Ovary (tissue), 10 donors: ENCODE measurements at places on chromosomes 6 and 20.

GRCh38 chr6:4319981-4320683 lies 184.8 kb upstream of the ECI2 start:
- DNase-seq: no peak

GRCh38 chr20:4299773-4300172 lies 284.4 kb upstream of the RNF24 start:
- no peak for DNase-seq

DNA sequence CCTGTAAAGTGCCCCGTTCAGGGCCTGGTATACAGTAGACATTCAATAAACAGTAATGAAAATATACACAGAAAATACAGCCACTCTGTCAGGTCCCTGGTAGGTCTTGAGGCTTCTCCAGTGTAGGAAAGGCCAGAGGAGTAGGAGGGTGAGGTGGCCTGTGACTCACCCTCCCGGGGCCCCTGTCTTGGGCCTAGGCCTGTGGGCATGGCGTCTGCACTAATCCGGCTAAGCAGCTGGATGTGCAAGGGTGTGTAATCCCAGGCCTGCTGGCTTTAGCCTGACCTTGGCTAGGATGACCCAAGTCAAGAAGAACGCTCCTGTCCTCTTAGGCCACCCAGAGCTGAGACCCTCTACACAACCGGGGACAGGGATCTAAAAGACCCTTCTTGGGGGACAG lies 84.9 kb downstream of the KCNB1 start:
- no peak for DNase-seq

GRCh38 chr20:48629069-48629959 lies 198.5 kb downstream of the PREX1 start:
- no peak for DNase-seq

DNA sequence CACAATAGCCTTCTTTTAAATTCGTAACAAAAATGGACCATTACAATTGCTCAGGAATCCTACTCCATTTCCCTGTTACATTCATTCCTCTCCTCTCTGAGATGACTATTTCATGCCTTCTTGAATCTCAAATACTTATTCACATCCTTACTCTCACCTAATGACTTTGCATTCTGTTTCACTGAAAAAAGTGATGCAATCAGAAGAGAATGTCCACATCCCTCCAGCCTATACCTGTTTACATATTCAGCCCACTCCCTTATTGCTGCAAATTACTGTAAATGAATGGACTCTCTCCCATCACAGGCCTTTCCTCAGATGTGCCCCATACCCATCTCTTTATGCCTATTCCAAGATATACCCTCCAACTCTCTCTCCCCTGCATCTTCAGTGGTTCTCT lies 8.6 kb downstream of the TAAR1 start:
- DNase-seq: no peak

GRCh38 chr20:4272225-4272624 lies 256.9 kb upstream of the RNF24 start:
- DNase-seq: no peak

GRCh38 chr20:37265152-37265551 lies 3.5 kb upstream of the GHRH start:
- no peak for DNase-seq

- DNase-seq: no peak
These were observed 8.9 kb downstream of the PTPRK start for GRCh38 chr6:128511506-128511905.

DNA sequence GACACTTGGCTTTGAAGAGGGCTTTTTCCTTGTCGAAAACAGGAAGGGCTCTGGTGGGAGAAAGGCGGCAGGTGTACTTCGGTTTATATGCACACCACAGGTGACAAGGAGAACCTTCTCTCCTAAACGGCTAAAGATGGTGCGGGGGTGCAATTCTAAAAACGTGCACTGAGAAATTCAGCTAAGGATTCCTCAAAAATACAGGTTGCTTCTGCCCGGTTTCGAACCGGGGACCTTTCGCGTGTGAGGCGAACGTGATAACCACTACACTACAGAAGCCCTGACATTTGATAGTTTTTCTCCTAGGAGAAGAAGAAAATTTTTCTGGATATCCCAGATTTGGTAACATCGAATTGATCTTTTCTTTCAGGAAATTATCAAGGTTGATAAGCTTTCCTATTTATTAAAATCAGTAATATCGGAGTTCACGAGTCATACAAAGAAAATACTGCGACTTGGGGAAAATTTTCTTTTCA lies 32.0 kb downstream of the POM121L2 start:
- peak; percentile 12 for DNase-seq

- no peak for DNase-seq
These were observed 13.7 kb upstream of the MLN start for GRCh38 chr6:33817489-33817888.

GRCh38 chr6:128098000-128098581 lies 197.2 kb upstream of the THEMIS start:
- no peak for DNase-seq

- no peak for DNase-seq
These were observed 401.6 kb upstream of the CITED2 start for GRCh38 chr6:139776041-139776440.

DNA sequence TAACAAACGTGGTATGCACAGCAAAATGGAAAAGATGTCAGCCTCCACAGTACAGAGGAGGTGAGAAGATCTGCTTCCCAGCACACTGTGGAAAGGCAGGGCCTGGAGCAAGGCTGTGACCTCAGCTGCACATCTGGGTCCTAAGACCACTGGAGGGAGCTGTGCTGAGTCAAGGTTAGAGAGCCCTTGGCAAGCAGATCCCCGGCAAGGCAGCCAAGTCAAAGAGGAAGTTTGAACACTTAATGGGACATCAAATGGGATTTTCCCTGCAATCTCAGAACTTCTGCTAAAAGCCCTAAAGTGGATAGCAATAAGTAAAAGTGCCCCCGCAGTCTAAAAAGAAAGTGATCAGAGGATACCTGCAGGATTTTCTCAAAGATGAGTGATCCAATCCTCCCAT lies 39.5 kb downstream of the UNC5CL start:
- DNase-seq: peak; percentile 84

DNA sequence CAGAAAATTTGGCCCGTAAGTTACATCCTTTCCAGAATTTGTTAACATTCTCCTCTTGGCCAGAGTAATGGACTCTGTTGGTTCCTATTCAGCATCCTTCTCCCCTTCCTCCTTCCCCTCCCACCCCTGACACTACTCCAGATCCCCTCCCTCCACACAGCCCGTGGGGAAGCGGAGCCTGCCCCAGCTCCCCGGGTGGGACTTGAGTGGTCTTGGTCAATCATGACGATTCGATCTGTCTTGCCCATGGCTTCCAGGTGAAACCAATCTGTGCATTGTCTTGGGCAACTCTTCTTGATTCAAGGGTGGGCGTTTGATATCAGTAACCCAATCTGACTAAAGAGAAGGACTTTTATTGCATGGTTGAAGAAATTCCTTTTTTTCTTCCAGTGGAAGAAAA lies 143.9 kb downstream of the ANKRD60 start:
- DNase-seq: no peak

DNA sequence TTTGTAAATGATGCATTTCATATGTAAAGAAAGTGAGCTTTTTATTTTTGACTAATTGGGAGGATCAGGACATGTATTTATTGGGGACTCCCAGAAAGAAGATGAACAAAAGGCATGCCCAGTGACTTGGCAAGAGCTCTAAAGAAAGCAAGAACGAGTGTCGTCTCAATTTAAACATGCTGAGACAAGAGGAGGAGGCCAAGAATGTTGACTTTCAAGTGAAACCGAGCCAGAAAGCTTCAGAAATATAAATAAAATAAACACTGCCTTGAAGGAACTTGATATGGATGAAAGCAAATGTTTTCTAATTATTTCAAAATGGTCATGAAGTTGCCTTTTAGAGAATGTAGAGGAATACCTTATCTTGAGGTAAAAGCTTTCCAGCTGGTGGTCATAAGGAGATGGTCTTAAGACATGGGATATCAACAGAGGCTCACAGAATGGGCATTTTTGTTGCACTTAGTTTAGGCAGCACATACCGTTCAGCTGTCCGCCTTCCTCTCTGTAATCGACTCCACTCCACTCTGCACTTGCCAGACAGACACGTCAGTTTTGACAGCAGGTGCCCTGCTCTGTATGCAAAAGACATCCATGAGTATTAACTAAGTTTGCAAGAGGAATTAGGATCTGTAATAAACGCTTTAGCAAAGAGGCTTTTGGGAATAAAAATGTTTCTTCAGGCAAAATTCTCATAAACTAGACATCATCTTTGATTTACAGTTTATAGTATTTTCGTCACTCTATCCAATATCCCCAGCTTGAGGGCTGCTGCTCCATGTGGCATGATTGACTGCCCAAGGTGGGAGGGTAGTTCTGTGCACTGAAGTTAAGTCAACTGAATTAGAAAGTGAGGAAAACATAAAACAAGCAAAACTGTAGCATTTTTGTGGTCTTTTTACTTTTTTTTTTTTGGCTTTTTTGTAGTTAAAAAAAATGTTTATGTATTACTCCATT lies 613.1 kb downstream of the PKHD1 start:
- DNase-seq: no peak
